A673 (cell line): ENCODE measurements at places on chromosomes 1 and 21. TPM values are rescaled to one million over a fixed set of nuclear protein-coding genes. Genes with fewer than 3 reads are reported as not detected.

- no peak for DNase-seq
Measured at GRCh38 chr1:40351124-40351523, 22.4 kb upstream of the SMAP2 start.

DNA sequence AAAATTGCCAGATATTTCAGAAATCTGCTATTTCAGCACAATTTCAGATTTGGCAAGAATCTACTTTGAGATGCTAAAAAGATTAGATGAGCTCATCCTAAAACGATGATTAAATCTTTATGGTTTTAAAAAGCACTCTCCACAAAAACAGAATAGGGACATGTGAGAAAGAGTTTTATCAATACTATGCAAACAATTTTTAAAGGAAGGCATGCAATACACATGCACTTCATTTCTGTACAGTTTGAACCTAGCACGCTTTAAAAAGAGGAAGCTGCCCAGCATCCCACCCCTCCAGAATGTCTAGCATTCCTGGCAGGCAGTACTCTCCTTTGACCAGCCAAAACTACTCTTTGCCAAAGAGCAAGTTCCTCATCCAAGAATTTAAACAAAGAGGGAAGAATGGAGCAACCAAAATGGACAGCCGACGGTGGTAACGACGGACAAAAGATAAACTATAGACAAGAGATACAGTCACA lies 1.3 kb downstream of the ARHGAP29 start:
- DNase-seq = no peak

DNA sequence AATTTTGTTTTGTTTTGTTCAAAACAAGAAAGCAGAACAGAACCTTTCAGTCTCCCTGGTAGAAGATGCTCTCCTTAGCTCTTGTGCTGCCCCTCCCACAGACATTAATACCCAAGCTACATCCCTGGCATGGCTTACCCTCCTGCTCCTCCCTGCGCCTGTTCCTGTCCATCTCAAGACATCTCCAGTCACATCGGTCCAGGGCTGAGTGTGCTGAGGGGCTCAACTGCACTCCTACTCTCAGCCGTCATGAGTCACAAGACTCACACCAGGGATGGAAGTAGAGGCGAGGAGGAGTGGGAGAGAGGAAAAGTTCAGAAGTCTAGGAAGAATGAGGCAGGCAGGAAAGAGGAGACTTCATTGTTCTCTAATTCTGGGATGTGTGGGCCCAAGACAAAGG lies 9.2 kb upstream of the TACSTD2 start:
- no peak for DNase-seq

GRCh38 chr1:95229037-95229436 lies 5.0 kb upstream of the RWDD3 start:
- no peak for DNase-seq

FUCA1 gene
- total RNA-seq = 8.9 and 12.1 TPM in 2 replicates

IFI44 gene
- 27.8 and 29.0 TPM in 2 replicates for total RNA-seq

ZNF593OS gene
- total RNA-seq = not detected in 2 replicates
